Foreskin keratinocyte (primary cell): ENCODE measurements at places on chromosomes 5 and 9. TPM values are rescaled to one million over a fixed set of nuclear protein-coding genes. Genes with fewer than 3 reads are reported as not detected.

IFNE gene
- 1.4 and 1.9 TPM in 2 replicates for total RNA-seq

PCDHB3 gene
- total RNA-seq: 0.03 and 0.04 TPM in 2 replicates

SUSD3 gene
- 0.11 and 0.44 TPM in 2 replicates for total RNA-seq

C5orf46 gene
- total RNA-seq: 0.65 TPM in 1 of 2 replicates, not detected in the other

RNF183 gene
- not detected in 2 replicates for total RNA-seq

PCDHB15 gene
- 0.04 and 0.17 TPM in 2 replicates for total RNA-seq

ADAMTS16 gene
- not detected in 2 replicates for total RNA-seq

SLC4A9 gene
- total RNA-seq: 0.04 TPM in 1 of 2 replicates, not detected in the other

EXD3 gene
- 4.5 and 5.5 TPM in 2 replicates for total RNA-seq

C9orf50 gene
- total RNA-seq: not detected in 2 replicates

FOXI1 gene
- not detected in 2 replicates for total RNA-seq

DDX4 gene
- not detected in 2 replicates for total RNA-seq

SLC6A18 gene
- total RNA-seq: not detected in 2 replicates

CNTLN gene
- 5.0 and 5.5 TPM in 2 replicates for total RNA-seq

CCL27 gene
- 0.49 and 0.95 TPM in 2 replicates for total RNA-seq

PKD2L2 gene
- not detected in 2 replicates for total RNA-seq

PKN3 gene
- 7.1 and 9.3 TPM in 2 replicates for total RNA-seq

PPP3R2 gene
- not detected in 2 replicates for total RNA-seq

C9orf43 gene
- 0.34 and 0.42 TPM in 2 replicates for total RNA-seq
